H7 (cell line): ENCODE measurements at places on chromosomes 1 and 21. TPM values are rescaled to one million over a fixed set of nuclear protein-coding genes. Genes with fewer than 3 reads are reported as not detected.

DNA sequence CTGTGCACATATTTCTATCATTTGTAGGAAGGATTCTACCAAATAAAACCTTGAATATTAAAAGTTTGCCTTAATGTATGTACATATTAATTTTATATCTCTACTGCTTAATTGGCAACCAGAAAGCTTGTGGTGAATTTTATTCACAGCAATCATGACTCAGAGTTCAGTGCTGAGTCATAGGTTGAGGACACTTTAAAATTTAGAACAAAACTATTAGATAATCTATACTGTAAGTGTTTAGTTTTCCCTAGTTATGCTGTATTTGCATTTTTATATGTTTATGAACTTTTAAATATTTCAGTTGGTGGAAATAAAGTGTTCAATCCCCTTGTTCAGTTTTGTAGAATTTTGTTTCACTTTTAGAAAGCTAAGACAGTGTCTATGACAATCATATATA lies 841.5 kb downstream of the KCNT2 start:
- DNase-seq, result no peak

GRCh38 chr21:32819694-32820093 lies 48.1 kb upstream of the PAXBP1 start:
- DNase-seq, result no peak

Gene TMPRSS15
- not detected in 2 replicates for total RNA-seq

Gene AMY1A
- not detected in 2 replicates for total RNA-seq

Gene GUK1
- 216 and 224 TPM in 2 replicates for total RNA-seq
